ENCODE measurements at places on chromosomes 1 and 21.

- no peak for DNase-seq
Observed at GRCh38 chr1:63463248-63463647, 59.8 kb downstream of the ITGB3BP start.

- DNase-seq: no peak
Observed at GRCh38 chr1:209038735-209039134, 544.8 kb upstream of the CAMK1G start.

DNA sequence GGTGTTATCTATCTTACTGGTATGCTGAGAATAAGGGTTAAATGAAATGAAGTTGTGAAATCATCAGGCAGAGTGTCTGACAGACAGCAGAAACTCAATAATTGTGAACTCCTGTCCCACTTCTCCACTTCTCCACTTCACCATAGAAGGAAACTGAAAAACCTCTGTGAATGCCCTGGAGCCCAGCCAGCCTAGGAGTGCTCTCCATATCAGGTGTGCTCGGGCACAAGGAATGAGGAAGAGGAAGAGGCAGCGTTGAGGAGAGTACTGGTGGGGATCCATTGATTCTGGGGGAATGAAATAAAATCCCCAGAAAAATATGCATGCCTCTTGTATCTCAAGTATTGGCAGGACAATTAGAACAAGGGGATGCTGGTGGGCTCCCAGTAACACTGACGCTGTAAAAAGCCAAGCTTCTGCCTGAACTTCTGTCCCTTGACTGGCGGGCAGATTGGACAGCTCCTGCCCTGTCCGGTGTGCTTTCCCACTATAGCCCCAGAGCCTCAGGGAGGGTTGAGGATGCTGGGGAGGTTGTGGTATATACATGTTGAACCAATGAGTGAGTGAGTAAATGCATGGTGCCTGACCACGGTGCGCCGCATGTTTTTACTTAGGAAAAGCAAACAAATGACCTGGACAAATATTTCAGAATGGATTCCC, 47.7 kb downstream of the NMNAT2 start:
- no peak for DNase-seq

DNA sequence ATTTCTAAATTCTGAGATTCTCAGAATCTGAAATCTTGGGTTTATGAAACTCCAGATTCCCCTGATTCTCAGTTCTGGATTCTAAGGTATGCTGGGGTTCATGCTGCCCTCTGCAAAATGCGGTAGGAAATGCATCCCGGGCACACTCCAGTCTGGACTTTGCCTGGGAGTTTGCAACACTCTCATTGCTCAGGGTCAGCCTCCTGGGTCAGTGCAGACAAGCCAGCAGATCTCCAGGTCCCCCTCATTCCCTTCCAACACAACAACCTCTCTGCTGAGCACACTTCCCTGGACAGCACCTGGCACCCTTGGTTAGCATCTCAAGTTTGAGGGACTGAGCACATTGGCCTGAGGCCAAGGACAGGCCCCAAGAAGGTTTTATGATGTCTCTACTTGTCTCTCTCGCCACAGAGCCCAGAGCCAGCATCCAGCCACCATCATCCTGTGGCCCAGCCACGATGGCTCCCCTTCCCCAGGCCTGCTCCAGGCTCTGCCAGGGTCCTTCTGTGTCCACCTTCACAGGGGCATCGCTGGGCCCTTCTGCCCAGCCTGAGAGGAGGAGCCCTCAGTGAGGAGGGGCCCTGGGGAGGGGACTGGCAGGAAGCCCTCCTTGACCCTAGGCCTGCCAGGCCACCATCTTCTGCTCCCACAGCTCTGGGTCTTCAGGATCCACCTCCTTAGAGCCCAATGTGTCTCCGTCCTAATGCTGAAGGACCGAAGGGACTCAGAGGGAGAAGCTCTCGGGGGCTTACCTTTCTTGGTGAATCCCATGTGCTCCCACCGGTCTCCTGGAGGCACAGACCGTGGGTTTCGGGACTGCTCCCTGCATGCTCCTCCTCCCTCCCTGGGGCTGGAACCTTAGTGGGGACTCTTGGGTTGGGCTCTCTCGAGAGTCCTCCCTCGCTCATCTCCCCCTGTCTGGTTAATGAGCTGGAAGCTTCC, 550.7 kb downstream of the PTPRU start:
- DNase-seq: no peak

- no peak for DNase-seq
Observed at GRCh38 chr1:71548398-71548890, 467.6 kb upstream of the ZRANB2 start.

- DNase-seq: no peak
Observed at GRCh38 chr1:160519642-160520435, 3.2 kb downstream of the SLAMF6 start.

DNA sequence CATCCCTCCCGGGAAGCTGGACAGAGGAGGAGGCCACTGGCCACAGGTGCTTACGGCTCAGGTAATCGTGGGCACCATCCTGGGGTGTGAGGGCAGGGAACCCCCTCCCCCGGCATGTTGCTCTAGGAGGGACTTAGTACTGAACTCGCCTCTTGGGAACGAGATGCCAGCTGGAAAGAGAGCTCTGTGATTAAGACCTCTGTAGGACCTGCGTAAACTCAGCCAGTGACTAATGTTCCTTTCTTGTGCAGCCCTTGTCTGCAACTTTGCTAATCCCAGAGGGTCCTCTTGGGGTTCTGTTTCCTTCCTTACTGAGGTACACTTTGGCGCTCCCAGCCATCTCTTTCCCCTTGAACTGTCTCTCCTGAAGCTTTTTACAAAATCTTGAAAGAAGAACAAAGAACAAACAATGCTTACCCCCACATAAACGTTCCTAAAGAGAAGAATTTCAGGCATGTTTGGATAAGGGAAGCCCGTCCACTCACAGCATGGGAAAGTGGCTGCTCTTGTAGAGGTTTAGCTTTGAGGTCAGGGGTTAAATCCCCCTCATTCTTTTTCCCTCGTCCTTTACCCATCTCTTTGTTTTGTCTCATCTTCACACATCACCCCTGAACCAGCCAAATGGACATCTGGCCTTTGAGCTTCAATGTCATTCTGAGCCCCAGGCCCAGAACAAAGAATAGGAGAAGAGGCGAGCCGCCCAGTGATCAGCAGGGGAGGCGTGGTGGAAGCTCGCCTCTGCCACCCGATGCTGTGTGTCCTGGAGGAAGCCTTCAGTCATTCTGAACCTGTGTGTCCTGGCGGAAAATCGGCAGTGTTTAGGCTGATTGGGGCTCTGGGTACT, 37.4 kb downstream of the CITED4 start:
- DNase-seq: no peak

DNA sequence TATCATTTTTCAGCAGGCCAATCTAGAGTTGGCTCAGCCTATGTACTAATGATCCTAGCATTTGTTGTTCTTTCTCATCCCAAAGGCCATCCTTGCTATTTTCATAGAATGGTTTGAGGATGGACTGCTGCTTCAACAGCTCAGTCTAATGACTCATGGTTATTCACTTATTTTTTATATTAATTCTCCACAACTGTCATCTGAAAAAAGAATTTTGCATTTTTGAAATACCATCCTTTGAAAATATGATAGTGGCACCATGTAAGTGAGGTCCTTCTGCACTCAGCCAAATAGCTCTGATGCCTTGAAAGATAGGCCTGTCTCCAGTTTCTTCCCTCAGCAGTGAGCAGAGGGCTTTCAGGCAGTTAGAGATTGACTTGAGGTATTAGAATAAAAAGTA, 377.5 kb downstream of the LMO4 start:
- DNase-seq: no peak

DNA sequence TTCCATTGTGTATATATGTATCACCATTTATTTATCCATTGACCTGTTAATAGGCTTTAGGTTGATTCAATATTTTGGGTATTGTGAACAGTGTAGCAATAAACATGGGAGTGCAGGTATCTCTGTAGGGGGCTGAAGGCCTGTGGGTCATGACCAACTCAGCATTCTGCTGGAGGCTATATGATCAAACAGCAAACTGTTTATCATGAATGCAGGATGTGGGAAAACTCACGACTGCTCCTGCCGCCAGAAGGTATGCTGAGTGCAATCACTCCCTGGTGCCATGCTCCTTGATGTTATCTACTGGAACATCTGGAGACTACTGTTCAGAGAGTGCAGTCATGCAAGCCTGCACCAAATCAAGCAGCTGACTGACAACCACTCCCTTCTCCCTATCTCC, 275.2 kb downstream of the COL11A1 start:
- DNase-seq: no peak

GRCh38 chr1:34460193-34460592, 283.5 kb downstream of the C1orf94 start:
- DNase-seq: peak; percentile 51

DNA sequence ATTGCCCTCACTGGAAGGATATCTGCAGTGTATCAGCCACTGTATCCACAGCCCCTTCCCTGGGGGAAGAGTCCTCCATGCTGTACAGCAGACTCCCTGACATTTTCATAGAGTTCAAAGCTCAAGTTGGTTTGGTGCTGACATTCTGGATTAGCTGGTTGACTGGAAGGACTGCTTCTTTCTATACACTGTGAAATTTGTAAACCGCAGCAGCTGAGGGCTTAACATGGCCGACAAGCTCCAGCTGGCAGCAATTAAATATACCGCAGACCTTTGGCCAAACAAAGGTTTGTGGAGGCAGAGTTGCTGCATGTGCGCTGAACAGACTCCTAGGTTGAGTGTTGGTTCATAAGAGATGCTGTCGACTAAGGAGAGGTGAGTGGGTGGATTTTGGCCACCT, 126.4 kb downstream of the DHRS3 start:
- DNase-seq: no peak

DNA sequence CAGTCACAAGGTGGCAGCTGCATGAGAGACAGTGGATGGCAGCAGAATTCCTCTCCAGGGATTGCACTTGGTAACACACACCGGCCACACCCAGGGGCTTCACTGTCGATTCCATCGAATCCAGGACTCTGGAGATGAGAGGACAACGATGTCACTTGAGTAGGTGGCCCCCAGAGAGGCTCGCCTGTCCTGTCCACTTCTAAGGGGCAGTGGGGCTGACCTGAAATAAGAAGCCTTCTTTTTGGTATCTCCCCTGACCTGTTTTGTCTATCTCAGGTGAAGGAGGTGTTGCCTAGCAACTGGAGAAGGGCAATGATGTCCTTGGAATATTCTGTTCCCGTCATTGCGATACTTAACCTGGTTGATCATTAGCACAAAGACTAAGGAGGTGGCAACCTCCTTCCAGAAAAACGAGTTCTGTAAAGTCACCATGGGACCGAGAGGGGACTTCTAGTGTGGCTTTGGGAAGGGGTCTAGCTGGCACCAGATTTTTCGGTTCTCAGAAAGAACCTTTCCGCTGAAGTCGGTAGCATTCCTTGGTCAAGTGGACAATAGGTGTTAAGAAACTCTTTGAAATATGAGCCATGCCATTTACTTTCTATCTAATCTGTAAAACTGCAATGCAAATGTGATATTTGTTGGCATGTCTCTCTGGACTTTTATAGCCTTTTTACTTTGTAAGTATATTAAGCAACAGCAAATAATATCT, 85.2 kb upstream of the TMPRSS2 start:
- no peak for DNase-seq
